ENCODE measurements at places on chromosomes 7 and 10. TPM values are rescaled to one million over a fixed set of nuclear protein-coding genes. Genes with fewer than 3 reads are reported as not detected.
A peak's percentile ranks its signal among the peaks of the same experiment; 100 is the strongest.

Gene SCIN
- 1.2 TPM for total RNA-seq

DNA sequence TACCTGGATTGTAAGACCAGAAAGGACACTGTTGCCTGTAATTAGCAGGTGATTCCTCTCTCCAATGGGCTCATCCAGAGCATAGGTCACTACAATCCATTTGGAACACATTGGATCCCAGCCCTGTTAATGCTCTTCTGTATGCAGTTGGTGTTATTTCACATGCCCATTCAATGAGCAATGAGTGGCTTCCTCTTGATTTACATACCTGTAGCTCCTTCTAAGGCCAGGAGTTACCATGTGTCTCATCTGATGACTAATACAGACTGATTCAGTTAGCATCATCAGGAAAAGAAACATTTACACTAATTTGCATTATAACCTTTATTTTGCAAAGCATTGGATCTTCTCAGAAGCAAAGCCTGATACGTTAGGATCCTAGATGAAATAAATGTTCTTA lies 83.1 kb upstream of the NPVF start:
- H3K4me3 ChIP-seq: no peak overlapping the region
- DNase-seq: no peak
- no peaks in the 10 kb centered on the region for H3K27me3 ChIP-seq
- no peak overlapping the region for H3K27ac ChIP-seq
- H3K36me3 ChIP-seq: no peaks in the 10 kb centered on the region

- no peak for DNase-seq
- no peaks in the 10 kb centered on the region for H3K27me3 ChIP-seq
These were observed 161.4 kb downstream of the PRKCQ start for GRCh38 chr10:6418613-6419216.

DNA sequence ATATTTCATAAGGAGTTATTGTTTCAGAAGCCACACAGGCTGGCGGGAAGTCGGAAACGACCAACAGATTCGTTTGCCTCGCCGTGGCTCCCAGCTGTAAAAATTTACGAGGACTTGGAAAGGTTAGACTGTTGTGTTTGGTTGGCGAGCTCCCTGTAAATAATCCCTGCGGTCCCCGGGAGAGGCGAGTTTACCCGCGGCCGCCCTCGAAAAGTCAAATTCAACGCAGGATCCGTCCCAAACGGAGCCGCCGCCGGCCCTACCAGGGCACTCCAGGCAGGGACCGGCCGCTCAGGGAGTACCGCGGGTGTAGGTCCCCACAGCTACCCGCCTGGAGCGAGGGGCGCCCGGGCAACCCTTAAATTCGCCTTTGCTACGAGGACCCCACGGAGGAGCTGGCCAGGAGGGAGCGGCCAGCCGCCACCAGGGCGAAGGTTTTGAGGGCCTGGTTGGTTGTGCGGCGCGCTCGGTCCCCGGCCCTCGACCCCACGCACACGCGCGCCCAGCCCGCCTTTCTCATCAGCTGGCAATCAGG lies 726 bp upstream of the HOXA9 start:
- no peak overlapping the region for H3K27ac ChIP-seq
- H3K4me1 ChIP-seq: peaks cover 16% of the 10 kb centered on the region
- H3K27me3 ChIP-seq: peaks cover 100% of the 10 kb centered on the region
- peak; percentile 24 for DNase-seq
- no peak overlapping the region for H3K4me3 ChIP-seq

DNA sequence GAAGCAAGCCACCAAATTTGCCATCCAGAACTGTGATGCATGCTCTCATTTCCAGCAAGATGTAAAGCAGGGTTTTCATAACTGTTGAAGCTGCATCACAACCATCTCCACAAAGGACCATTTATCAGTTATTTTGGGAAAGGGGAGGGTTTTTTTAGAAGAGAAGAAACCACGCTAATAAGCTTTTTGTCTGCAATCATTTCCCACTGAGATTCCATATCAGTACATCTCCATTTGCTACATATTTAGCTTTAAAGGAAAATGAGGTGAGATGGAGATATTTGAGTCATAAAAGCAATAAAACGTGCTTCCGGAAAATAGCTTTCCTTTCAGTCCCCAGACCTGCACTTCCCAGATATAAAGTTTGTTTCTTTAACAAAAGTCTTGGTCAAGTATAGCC lies 258.2 kb downstream of the FRMD4A start:
- H3K27me3 ChIP-seq: no peaks in the 10 kb centered on the region
- H3K4me3 ChIP-seq: no peak overlapping the region
- no peaks in the 10 kb centered on the region for H3K36me3 ChIP-seq

DNA sequence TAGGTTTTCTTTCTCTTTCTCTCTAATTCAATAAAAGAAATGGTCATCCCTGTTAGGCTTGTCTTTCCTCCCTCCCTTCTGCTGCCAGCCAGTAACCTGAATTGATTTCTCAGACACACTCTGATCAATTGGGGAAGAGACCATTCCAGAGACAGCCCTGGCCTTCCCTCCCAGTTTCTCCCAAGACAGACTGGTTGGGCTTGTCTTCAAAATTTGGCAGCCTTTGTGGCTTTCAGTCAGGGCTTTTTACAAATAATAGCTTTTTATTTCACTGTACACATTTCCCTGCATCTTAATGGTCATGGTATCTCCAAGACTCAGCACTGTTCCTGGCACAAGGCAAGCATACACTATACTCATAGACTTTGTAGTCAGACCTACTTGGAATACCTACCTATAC lies 33.9 kb downstream of the BCAP29 start:
- no peak overlapping the region for H3K27ac ChIP-seq
- H3K4me3 ChIP-seq: no peak overlapping the region
- no peaks in the 10 kb centered on the region for H3K27me3 ChIP-seq
- H3K36me3 ChIP-seq: no peaks in the 10 kb centered on the region
- no peak for DNase-seq

DNA sequence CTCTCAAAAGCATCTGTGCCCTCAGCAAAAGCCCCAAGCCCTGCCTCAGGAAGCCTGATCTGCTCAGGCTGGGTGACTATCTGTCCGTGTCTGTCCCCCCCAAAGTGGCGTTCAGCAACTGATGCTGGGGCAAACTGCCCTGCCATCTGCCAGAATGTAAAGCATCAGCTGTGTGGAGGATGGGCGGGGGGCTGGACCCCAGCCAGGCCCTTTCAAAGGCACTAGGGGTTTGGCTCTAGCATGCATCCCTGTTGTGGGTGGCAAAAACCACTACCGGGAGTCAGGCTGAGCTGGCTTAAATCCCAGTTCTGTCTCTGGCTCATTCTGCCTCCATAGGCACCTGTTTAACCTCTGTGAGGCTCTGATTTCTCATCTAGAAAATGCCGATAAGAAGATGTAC lies 35.5 kb downstream of the GPRIN2 start:
- H3K27ac ChIP-seq: no peak overlapping the region
- H3K4me3 ChIP-seq: no peak overlapping the region
- H3K4me1 ChIP-seq: no peaks in the 10 kb centered on the region
- peak; percentile 11 for DNase-seq
- no peaks in the 10 kb centered on the region for H3K27me3 ChIP-seq
- no peaks in the 10 kb centered on the region for H3K36me3 ChIP-seq

GRCh38 chr10:112584276-112584675 lies 137.3 kb downstream of the VTI1A start:
- no peaks in the 10 kb centered on the region for H3K36me3 ChIP-seq
- H3K27ac ChIP-seq: no peak overlapping the region
- no peak for DNase-seq
- no peaks in the 10 kb centered on the region for H3K27me3 ChIP-seq
- H3K4me3 ChIP-seq: no peak overlapping the region
- peaks cover 45% of the 10 kb centered on the region for H3K4me1 ChIP-seq

Gene C10orf62
- total RNA-seq: not detected

Gene CPVL
- total RNA-seq: 43.8 TPM

Gene IFIT1
- total RNA-seq: 2.0 TPM

Gene PLEKHS1
- not detected for total RNA-seq

- H3K27ac ChIP-seq: no peak overlapping the region
- H3K36me3 ChIP-seq: no peaks in the 10 kb centered on the region
- DNase-seq: no peak
- peaks cover 6% of the 10 kb centered on the region for H3K4me1 ChIP-seq
These were observed 47.3 kb downstream of the FRMPD2 start for GRCh38 chr10:48227213-48227612.

DNA sequence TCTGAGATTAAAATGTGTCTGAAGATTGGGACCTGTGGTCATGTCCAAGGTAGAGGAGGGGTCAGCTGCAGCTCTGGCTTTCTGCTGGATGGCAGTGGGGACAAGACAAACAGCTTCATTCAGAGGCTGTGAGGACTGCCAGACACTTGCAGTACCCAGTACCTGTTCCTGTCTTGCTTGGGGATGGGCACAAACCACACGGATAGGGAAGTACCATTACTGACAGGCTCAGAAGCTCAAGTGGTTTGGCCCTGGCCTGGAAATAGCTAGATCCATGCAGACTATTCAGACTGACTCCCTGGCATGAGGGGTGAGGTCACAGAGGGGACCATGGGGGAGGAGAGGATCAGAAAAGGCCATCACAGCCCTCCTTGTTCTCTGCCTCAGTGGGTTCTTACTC lies 56.0 kb upstream of the COMTD1 start:
- no peak overlapping the region for H3K4me3 ChIP-seq
- peaks cover 54% of the 10 kb centered on the region for H3K27me3 ChIP-seq
- no peak for DNase-seq
- H3K27ac ChIP-seq: no peak overlapping the region

Gene GLI3
- total RNA-seq: 46.2 TPM
